ENCODE measurements at places on chromosomes 5 and 9.

DNA sequence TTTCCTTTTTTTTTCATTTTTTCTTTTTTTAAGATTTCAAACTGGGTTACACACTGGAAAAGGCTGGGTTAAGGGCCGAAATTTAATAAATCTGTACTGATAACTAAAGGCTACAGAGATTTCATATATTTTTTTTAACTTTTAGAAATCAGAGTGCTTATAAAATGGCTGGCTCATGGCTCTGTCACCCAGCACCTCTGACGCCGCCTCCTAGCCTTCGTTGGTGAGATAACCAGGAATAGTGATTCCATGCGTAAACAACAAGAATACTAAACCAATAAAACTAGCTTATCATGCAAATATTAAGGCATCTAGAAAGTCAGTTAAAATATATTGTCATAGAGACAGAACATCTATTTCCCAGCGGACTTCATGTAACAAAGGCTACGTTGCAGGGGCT lies 226.4 kb downstream of the NFIB start:
- DNase-seq, result no peak

DNA sequence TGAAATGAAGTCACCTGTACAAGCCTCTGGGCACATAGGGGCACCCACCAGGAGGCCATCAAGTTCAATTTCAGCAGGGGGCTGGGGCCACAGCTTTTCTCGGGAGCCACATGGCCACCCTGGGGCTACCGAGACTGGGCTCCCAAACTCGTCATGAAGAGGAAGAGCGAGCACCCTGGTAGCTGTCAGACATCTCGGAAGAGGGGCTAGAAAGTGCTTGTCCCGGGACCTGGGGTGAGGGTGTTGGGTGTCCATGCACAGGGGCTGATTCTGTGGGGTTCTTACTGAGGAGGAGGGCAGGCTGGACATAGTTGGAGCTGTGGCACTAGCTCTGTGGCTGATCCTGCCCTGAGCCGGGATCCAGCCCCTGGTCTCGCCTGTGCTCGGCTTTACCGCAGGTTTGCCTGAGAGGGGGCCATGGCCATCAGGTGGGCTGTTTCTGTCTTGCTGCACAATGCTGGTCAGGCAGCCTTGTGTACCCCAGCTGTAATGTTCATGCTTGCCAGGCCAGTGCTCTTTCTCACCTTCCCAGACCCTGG lies 70.3 kb downstream of the PHF2 start:
- DNase-seq, result no peak

DNA sequence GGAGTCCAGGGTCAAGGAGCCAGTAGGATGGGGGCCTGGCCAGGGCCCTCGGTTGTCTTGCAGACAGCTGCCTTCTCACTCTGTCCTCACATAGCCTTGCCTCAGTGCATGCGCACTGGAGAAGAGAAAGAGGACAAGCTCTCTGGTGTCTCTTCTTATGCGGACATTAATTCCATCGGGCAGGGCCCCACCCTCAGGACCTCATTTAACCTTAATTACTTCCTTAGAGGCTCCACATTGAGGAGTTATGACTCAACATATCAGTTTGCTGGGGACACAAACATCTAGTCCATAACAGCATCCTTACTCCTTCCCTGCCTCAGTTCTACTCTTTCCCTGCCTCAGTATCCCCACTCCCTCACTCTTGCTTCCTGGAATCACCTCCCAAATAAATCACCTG lies 78.4 kb downstream of the FRMD3 start:
- no peak for DNase-seq

GRCh38 chr9:20985851-20986600 lies 45.4 kb downstream of the HACD4 start:
- no peak for DNase-seq

DNA sequence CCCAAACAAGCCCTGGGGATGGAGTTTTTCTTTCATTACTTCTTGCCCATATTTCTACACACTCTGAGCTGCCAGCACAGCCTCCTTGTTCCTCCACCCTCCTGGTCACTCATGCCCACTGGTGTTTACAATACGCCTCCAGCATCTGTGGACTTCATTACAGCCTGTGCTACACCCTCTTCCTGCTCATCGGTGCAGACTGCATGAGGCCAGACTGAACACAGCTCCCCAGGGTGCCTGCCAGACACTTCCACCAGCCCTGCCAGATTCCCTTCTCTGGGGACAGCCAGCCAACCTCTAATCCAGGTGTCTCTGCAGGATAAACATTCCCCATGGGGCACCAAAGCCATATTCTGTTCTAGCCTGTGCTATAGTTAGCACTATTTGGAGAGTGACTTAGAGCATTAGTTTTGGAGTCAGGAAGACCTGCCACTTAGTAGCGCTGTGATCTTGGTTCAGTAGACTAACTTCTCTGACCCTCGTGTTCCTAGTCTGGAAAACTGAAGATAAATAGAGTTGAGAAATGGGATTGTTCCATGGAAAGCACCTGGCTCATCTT lies 163.8 kb upstream of the KLF4 start:
- no peak for DNase-seq

GRCh38 chr5:33576726-33577590 lies 136.2 kb downstream of the TARS1 start:
- DNase-seq, result no peak

- DNase-seq, result no peak
Observed at GRCh38 chr9:128454991-128455390, 815 bp upstream of the ODF2 start.

All from HFF-Myc (cell line).